SJCRH30 (cell line): ENCODE measurements at places on chromosomes 3 and 15. TPM values are rescaled to one million over a fixed set of nuclear protein-coding genes. Genes with fewer than 3 reads are reported as not detected.

TRAK1 gene
- 10.3 and 12.1 TPM in 2 replicates for total RNA-seq

WDR93 gene
- not detected in 2 replicates for total RNA-seq

RASL12 gene
- 0.08 TPM in 1 of 2 replicates, not detected in the other for total RNA-seq

DUOXA2 gene
- total RNA-seq: not detected in 2 replicates

CFAP161 gene
- total RNA-seq: not detected in 2 replicates

SIAH2 gene
- 33.0 and 36.4 TPM in 2 replicates for total RNA-seq

TRIP4 gene
- 7.0 and 8.8 TPM in 2 replicates for total RNA-seq

EIF4G1 gene
- total RNA-seq: 304 and 312 TPM in 2 replicates

C3orf49 gene
- total RNA-seq: not detected in 2 replicates

ATP10A gene
- total RNA-seq: 1.5 and 1.7 TPM in 2 replicates

C3orf70 gene
- total RNA-seq: 11.7 and 11.8 TPM in 2 replicates

GRAMD1C gene
- 1.6 and 2.5 TPM in 2 replicates for total RNA-seq

GRCh38 chr3:149850787-149851584, 38.0 kb downstream of the RNF13 start:
- no peak for DNase-seq

DNA sequence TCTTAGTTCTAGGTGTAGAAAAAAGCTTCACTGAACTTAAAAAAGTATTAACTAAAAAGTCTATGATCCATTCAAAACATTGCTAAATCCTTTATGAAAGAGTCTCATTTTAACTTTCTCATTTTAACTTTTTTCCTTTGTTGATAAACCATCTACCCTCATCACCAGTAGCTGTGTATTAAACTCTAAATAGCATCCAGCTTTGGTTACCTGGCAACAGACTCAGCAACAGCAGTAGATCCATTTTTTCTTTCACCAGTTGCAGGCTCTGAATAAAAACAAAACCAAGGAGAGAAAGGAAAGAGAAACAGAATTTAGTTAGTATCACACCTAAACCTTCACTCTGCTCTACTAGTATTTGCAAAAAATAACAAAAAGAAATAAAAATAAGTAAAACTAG, 51.6 kb downstream of the TP53BP1 start:
- DNase-seq: peak; percentile 24

GRCh38 chr3:73270839-73271483, 209.5 kb downstream of the EBLN2 start:
- peak; percentile 84 for DNase-seq

DNA sequence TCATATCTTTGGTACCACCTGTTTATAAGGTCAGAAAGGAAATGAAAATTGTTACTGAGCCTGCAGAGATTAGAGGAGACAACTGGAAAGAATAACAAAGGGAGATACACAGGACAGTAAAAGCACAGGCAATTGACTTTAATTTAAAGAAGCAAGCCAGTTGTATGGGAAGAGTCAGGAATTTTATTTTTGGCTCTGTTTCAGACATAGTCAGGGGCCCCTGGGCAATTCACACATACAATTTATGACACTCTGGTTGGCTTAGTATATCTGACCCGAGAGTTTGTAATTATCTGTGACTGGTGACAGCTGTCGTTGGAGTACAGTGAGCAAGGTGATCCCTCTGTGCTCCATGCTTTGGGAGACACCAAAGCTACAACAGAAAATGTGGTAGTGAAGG, 591.9 kb upstream of the NECTIN3 start:
- peak; percentile 79 for DNase-seq

DNA sequence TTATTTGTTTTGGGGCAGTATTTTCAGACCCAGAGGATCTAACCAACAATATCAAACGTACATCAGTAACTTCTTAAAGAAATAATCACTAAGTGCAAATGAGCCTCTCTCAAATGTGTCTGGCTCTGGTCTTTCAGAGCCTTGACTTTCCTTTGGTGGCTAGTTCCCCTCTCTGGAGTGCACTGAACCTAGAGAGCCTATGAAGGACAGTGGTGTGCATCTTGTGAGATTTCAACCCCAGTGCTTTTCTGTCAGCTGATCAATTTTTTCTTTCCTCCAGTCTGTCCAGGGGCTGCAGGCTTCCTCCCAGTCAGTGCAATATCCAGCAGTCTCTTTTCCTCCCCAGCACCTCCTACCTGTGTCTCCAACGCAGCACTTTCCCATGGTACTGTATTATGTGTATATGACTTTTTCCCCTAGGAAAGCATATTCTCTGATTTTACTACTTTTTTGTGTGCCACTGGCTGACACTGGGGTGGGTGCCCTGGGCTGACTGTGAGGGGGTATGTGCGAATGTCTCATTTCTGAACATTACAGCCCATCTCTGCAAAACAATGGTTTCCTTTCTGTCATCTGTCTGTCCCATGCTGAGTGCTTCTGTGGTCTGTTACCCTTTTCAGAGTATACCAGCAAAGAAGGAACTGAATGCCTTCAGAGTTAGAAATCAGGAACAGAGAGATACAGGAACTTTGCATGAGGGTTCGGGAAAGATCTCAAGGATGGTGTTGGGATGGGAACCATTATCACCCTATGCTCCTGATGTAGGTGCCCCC, 98.8 kb downstream of the ARPP21 start:
- DNase-seq: no peak

- no peak for DNase-seq
Measured at GRCh38 chr15:77646104-77646694, 13.5 kb upstream of the LINGO1 start.

DNA sequence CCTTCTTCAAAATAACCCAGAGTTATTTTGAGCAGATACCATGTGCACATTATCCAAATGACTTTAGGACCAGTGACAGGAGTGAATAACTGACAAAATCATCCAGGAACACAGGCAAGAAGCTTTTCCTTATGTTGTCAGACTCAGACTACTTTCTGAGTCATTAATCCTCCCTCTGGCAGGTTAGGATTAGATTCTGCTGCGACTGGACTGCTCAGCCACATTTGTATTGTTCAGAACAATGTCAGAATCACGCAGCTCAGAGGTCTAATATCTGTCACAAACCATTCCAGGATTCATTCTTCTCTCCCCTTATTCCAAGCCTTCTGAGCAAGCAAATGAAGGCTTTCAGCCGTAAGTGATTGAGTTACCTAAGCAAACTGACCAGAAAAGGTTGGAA, 34.8 kb upstream of the FAM174B start:
- DNase-seq: no peak

- no peak for DNase-seq
Measured at GRCh38 chr3:150605998-150606641, 3.0 kb downstream of the SELENOT start.

DNA sequence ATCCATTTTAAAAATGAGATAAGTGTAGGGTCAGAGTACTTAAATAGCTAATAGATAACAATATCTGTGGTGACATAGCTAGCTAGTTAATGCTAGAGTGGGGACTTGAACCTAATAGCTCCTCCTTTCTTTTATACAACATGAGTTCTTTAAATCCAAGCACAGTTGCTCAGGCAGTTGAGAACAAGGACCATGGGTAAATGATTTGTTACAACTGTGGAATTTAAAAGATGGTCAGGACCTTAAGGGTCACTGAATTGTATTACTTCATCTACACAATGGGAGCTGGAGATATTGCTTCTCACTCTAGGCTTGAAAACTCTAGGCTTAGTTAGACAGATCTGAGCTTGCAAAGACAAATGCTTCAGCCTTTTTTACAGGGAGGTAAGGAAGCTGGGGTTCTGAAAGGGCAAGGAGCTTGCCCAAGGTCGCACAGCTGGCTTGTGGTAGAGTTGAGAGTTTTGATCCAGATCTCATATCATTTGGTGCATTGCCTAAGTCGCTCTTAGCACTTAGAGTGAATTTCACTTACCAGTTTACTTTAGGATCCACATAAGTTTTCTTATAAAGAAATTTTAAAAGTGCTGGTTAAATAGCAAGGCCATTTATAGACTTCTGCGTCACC, 90.2 kb downstream of the EDEM1 start:
- no peak for DNase-seq

- no peak for DNase-seq
Measured at GRCh38 chr15:55402707-55403106, 5.5 kb downstream of the CCPG1 start.

- DNase-seq: peak; percentile 47
Measured at GRCh38 chr15:80893777-80894176, 95.8 kb downstream of the MESD start.

DNA sequence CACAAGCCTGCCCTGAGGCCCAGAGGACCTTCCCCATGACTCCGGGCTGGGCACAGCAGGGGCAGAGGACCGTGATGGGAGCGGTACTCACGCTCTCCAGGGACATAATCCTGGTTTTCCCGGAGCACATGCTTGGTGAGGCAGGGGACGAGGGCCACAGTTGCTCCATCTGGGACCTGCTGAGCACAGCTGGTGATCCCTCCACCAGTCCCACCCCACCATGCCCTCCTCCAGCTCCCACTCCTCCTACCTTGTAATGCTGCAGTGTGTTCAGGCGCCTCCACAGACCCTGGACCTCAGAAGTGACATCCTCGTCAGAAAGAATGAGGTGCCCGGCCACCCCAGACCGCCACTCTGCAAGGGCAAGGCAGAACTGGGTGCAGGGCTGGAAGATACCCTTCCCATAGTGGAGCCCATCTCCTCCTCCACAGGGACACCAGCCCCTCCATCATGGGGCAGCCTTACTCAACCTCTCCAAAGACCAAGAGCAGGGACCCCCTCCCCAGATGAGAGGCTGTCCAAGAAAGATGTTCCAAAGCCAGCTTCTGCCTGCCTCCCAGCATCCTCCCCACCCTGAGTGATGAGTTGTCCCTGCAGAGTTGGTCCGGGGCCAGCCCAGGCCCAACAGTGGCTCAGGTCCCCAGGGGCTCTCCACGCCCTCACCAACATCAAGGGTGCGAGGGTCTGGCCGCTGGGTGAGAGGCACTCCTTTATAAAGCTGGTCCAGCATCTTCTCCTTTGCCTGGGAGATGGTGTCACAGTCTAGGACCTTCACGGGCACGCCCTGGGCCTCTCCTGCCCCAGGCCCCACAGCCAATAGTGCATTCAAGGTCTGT, 19.5 kb downstream of the PLXNB1 start:
- no peak for DNase-seq

- peak; percentile 42 for DNase-seq
Measured at GRCh38 chr15:100383302-100384107, 41.7 kb upstream of the ADAMTS17 start.

DNA sequence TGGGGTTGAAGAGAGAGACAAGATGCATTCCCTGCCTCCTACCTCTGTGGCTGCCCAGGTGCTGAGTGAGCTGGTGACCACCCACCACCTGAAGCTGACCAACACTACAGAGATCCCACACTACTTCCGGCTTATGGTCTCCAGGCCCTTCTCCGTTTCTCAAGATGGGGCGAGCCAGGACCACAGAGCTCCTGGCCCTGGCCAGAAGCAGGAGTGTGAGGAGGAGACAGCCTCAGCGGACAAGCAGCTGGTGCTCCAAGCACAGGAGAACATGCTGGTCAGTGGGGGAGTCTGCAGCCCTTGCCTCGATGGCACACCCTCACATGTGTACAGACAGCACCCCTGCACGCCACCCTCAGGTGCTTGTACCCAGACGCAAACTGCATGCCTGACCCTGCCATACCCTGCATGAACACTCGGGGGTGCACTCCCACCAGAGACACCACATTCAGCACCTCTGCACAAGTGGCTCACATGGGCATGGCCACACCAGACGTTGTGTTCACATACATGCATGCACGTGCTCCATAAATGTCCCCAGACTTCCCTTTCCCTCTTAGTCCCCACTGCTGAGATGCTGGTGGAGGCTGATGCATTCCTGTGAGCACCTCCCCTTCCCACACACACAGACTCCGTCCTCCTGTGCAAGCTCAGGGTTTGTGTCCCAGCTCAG, 19.0 kb downstream of the ACAA1 start:
- DNase-seq: peak; percentile 32

DNA sequence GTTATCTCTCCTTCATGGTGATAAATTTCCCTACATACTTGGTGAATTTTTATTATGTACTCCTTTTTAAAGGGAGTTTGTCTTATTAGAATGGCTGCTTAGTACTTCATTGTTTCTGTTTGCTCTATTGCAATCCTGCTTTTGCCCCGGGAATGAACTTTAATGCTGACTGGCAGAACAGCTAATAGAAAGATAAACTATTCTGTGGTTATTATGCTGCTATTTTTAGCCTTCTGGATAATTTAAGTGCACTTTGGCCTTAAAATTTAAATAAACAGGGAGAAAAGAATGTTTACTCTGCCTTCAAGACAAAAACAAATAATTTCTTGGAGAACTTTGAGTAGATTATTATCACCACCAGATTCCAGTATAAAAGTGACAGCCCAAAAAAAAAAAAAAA, 413.8 kb upstream of the CCDC54 start:
- DNase-seq: peak; percentile 27

DNA sequence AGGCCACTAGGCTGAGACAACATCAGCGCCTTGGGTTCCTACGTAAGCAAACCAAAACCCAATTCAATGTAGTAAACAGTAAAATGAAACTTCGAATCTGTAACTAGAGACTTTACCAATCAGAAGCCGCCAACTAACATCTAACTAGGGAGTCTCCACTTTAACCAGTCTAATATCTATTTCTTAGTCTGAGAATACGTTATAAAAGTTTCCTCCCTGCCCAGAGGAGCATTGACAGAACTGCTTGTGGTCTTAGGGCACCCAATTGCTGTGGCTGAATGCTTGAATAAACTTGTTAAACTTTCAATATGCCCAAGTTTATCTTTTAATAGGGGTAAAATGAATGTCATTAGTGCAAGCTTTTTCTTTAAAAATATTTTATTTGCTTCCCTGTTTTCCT, 4.3 kb downstream of the CP start:
- no peak for DNase-seq

DNA sequence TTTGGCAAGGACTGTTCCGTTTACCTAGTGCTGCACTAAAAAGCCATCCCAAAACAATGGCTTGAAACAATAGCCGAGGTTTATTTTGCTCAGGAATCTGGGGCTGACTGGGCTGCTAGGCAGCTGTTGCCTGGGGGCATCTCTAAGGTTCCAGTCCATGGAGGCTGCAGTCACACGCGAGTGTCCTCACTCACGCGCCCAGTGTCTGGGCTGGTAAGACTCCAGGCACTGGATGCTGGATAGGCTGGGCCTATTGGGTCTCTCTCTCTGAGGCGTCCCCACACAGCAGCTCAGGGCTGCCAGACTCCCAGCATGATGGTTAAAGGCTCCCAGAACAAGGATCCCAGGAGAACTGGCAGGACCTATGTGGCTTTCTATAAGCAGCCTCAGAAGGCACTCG, 34.2 kb downstream of the ALS2CL start:
- DNase-seq: peak; percentile 48

- no peak for DNase-seq
Measured at GRCh38 chr3:135229018-135229495, 434.0 kb downstream of the EPHB1 start.
